ENCODE measurements at places on chromosomes 6 and 20. TPM values are rescaled to one million over a fixed set of nuclear protein-coding genes. Genes with fewer than 3 reads are reported as not detected.
A peak's percentile ranks its signal among the peaks of the same experiment; 100 is the strongest.

SLC24A3 gene
- total RNA-seq, result 0.74 TPM

ATAT1 gene
- total RNA-seq, result 3.2 TPM

PRSS16 gene
- total RNA-seq, result not detected

ASIP gene
- 18.4 TPM for total RNA-seq

ERVFRD-1 gene
- not detected for total RNA-seq

GRCh38 chr6:27777614-27778355, 134.4 kb downstream of the OR2B2 start:
- no peak overlapping the region for H3K4me3 ChIP-seq
- H3K4me1 ChIP-seq, result no peaks in the 10 kb centered on the region
- no peak for DNase-seq
- H3K27me3 ChIP-seq, result peaks cover 48% of the 10 kb centered on the region
- H3K27ac ChIP-seq, result no peak overlapping the region
- no peaks in the 10 kb centered on the region for H3K36me3 ChIP-seq

- no peaks in the 10 kb centered on the region for H3K27me3 ChIP-seq
- H3K27ac ChIP-seq, result peak overlapping the region; percentile 52
- H3K4me1 ChIP-seq, result peaks cover 14% of the 10 kb centered on the region
- H3K36me3 ChIP-seq, result no peaks in the 10 kb centered on the region
- no peak overlapping the region for H3K4me3 ChIP-seq
These were observed 67.1 kb downstream of the TPD52L1 start for GRCh38 chr6:125220712-125221111.

DNA sequence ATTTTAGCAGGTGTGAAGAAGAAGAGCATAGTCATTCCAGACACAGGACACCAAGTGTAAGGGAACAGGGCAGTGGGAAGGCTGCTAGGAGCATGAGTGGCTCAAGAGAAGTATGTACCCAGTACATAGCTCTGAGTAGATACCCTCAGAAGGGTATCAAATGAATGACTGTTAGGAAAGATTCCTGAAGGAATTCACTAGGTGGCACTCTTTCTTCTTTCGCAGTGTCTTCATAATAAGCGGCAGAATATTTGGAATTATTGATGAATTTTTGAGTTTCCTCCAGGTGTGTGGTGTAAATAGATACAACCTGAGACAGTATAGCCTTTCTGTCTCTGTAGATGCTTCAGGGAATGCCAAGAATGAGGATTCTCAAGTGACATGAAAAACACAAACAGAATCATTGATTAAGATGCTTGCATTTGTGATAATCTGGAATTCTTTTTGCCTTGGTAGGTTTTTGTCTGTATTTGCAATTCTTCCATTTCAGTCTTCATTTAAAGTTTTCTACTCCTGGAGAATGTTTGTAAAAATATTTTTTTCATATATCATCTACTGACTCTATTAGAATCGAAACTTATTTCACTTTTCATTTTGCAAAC, 264.3 kb upstream of the RIMS1 start:
- H3K27me3 ChIP-seq, result no peaks in the 10 kb centered on the region
- no peaks in the 10 kb centered on the region for H3K4me1 ChIP-seq
- H3K27ac ChIP-seq, result no peak overlapping the region
- no peaks in the 10 kb centered on the region for H3K36me3 ChIP-seq

DNA sequence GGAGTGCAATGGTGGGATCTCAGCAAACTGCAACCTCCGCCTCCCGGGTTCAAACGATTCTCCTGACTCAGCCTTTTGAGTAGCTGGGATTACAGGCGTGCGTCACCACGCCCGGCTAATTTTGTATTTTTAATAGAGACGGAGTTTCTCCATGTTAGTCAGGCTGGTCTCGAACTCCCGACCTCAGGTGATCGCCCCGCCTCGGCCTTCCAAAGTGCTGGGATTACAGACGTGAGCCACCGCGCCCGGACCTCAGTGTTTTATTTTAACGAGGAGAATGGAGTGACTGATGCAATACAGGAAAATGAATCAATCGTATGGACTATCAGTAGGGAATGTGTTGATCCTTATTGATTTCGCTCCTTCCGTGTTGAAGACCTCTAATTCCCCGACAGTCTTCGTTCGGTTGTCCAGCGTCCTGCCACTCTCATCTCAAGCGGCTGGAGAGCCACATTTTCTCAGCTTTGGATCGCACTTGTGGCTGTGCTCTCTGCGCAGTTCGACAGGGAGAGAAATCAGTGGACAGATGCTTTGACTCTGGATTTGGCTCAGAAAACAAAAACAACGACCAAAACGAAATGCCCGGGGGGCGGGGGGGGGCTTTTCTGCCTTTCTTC, 166.2 kb downstream of the TRIM27 start:
- H3K27me3 ChIP-seq, result peaks cover 82% of the 10 kb centered on the region
- no peak for DNase-seq
- H3K27ac ChIP-seq, result no peak overlapping the region
- H3K4me1 ChIP-seq, result no peaks in the 10 kb centered on the region
- no peak overlapping the region for H3K4me3 ChIP-seq
